ENCODE measurements at places on chromosomes 4 and X.

DNA sequence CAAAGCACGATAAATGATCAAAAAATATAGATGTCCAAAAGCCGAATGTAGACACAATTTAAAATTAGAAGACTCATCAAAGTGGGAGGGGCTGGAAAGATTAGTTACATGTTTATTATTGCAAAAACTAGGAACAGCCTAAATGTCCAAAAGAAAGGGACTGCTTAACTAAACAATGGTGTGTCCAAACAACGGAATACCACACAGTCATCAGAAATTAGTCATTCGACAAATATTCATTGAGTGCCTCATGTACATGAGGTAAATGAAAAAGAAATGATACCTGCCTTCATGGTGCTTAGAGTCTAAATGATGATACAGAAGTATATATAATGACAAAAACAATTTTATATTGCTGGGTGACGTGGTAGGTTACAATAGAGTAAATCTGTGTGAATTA is 139.7 kb downstream of the MAML3 start:
- DNase-seq = no peak

GRCh38 chrX:22300130-22300529 is 27.4 kb downstream of the CBLL2 start:
- no peak for DNase-seq

- no peak for DNase-seq
Measured at GRCh38 chr4:98802770-98803198, 126.1 kb downstream of the EIF4E start.

DNA sequence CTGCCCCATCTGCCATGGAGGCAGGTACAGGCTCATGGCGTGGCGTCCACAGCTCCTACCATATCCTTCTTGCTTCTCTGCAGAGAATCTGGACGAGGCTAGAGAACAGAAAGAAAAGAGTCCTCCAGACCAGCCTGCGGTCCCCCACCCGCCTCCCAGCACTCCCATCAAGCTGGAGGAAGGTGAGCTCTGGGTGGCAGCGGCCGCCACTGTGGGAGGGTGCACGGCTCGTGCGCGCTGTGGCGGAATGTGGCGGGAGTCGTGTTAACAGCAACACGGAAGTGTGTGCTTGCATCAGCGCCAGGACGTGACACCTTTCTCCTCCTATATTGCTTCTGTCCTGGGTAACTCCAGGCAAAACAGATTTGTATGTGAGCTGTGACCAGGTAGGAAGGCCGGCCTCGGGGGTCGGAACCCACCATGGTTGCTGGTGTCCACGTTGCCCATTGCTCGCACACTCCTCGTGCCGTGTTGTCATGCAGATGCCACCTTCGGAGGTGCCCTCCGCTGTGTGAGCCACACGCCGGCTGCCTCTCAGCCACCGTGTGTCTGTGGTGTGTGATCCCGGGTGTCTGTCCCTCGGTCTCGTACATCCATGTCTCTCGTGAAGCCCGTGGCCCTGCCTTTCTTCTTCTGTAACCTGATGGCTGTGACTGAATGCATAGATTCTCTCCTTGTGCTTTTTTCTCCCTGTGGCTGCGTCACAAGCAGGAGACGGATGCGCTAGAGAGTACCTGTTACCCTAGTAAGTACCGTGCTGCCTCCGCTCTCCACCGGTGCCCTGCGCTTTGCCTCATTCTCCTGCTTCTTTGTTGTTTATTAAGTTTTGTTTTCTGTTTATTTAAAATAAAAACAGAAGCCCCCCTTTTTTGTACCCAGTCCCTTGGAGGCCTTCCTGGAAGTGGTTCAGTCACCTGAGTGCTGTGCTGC is 37.0 kb downstream of the NOP14 start:
- DNase-seq = no peak
